ENCODE measurements at places on chromosomes 12 and 14.

DNA sequence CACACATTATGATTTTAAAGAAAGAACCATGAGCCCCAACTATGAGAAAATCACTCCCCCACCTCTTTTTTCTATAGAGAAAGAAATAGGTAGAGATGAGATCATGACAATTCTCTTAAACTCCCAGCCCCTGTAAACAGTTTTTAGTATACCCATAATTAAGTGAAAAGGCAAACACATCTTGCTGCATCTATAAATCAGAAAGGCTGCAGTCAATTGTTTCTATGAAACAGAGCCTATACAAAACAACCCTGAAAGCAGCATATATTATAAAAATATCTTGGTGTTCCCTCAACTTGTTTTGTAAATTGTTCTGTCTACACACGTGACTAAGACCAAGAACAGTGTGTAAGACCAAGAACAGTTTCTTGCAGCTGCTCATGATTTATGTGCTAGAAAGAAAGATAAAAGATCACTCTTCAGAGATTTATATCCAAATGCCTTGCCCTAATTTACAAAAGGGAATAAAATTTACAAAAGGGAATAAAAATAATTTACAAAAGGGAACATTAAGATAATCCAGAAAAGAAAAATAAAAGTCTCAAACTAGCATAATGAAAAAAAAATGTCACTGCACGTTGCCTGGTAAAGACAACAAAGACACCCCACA lies 4.8 kb downstream of the KITLG start:
- no peak for DNase-seq

GRCh38 chr14:69543341-69544115 lies 31.1 kb downstream of the CCDC177 start:
- peak; percentile 64 for DNase-seq

- DNase-seq = no peak
Measured at GRCh38 chr12:49687941-49688340, 19.3 kb downstream of the FMNL3 start.

- peak; percentile 17 for DNase-seq
Measured at GRCh38 chr14:38512236-38512635, 256.3 kb upstream of the CLEC14A start.

GRCh38 chr12:8779281-8779680 lies 43.1 kb upstream of the A2ML1 start:
- no peak for DNase-seq

DNA sequence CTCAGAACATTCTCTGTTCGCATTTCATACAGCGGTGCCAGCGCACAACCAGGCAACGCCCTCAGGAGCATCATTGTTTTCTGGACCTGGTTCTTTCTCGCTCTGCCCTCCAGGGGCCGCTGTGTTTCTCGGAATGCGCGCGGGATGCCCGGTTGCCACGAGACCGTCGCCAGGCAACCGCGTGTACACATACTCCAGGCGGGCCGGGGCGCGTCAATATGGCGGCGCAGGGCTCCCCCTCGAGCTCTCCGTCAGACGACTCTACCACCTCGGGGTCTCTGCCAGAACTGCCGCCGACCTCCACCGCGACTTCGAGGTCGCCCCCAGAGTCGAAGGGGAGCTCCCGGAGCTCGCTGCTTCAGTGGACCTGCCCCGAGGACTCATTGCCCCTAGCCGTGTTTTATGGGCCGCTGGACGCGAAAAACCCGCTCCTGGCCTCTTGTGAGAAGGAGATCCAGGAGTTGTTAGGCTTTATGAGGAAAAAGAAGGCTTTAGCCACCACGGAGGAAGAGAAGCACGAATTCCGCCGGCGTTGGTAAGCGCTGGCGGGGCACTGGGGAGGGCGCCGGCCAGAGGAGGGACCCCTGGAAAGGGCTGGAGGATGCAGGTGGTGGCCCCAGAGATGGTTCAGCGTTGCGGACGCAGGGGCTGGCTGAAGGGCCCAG lies at the start of gene CFAP54:
Gene CFAP54, plus strand, starts transcription at position 186 of the 665 bp plus-strand sequence. Its CDS starts 33 bp downstream, at position 219.
- peak; percentile 96 for DNase-seq
